Right lung (tissue), 10 donors: ENCODE measurements at places on chromosomes 2 and 18. TPM values are rescaled to one million over a fixed set of nuclear protein-coding genes. Genes with fewer than 3 reads are reported as not detected.

The ALPP gene
- polyA plus RNA-seq = 0.19 TPM

The TNFAIP6 gene
- polyA plus RNA-seq = 3.0 TPM

The DLGAP1 gene
- 1.0 TPM for polyA plus RNA-seq

The GAREM1 gene
- 16.1 TPM for polyA plus RNA-seq

The VSNL1 gene
- 21.0 TPM for polyA plus RNA-seq

GRCh38 chr2:58032764-58033080 lies 13.9 kb upstream of the VRK2 start:
- DNase-seq = no peak

- DNase-seq = no peak
Measured at GRCh38 chr2:18001671-18002070, 123.2 kb downstream of the KCNS3 start.

- no peak for DNase-seq
Measured at GRCh38 chr2:67159929-67160328, 237.2 kb upstream of the ETAA1 start.

DNA sequence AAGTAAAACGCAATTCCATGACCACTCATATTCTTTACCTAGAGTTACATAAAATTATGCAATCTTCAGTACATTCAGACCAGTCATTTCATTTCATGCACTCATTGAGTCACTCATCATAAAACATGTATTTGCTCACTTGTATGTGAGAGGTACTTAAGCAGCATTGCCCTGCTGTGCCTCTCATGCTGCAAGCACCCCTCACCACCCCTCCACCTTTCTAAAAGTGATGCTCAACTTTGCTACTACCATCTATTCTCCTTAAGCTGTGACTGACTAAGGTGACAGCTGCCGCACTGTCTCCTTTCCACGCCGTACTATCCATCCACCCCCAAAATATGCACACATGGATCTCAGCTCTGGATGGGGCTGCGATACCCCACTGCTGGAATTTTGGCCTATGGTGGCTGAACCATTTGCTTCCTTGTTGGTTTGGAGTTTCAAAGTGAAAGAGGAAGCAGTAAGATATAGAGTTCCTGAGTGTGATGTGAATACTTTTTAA lies 7.2 kb downstream of the ARHGAP25 start:
- DNase-seq = no peak

GRCh38 chr2:159907909-159908308 lies 109.9 kb upstream of the CD302 start:
- no peak for DNase-seq

- DNase-seq = no peak
Measured at GRCh38 chr2:161138429-161138828, 21.8 kb upstream of the TANK start.

DNA sequence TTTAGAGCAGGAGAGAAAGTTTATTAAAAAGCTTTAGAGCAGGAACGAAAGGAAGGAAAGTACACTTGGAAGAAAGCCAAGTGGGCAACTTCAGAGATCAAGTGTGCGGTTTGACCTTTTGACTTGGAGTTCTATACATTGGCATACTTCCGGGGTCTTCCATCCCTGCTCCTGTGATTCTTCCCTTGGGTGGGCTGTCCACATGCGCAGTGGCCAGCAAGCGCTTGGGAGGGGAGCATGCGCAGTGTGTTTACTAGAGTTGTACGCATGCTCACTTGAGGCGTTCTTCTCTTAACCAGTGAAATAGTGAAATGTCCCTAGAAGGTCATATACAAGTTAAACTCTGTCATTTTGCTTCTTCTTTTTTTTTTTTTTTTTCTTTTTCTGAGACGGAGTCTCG lies 56.9 kb upstream of the ZNF532 start:
- no peak for DNase-seq

DNA sequence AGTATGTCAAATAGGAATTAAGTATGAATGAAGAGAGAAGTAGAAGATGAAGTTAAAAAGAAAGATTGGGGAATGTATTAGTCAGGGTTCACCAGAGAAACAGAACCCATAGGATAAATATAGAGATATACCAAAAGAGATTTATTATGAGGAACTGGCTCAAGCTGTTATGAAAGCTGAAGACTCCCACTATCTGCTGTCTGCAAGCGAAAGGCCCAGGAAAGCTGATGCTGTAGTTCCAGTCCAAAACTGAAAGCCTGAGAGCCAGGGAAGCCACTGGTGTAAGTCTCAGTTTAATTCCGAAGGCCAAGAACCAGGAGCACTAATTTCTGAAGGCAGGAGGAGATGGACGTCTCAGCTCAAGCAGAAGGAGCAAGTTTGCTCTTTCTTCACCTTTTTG lies 200.9 kb upstream of the FN1 start:
- DNase-seq = no peak

DNA sequence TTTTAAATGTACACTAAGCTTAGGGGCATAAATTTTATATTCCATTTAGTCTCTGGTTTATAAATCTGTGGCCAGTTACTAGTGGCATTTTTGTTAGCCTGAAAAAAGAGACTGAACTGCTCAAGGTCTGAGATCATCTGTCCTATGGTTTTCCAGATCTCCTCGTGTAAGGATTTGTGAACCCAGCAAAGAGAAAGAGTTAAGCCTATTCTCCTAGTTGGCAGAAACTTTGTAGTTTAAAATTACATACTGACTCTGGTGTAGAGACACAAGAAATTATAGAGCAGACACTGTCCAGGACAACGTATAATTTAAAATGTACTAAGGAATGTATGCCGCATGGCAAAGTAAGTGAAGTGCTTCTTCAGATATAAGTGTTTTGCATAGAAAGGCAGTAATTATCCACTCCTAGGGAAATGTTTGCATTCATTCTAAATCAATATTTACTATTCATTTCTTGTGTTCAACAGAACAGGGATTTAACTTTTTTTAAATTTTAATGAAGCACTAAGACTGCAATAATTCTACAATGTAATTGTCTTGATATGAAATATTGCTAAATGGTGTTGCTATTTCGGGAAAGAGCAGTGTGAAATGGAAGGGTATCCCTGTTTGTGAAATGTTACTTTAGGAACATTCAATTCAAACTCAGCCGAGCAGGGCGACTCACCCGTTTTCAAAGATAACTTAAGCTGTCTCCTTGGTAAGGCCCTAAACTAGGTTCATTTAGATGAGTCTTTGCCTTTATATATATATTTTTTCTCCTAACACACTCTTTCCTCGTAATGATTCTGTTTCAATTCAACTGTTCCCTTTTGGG lies 508.4 kb upstream of the ZEB2 start:
- DNase-seq = no peak

- DNase-seq = no peak
Measured at GRCh38 chr2:160825433-160825832, 331.8 kb upstream of the RBMS1 start.

GRCh38 chr2:215188078-215188477 lies 49.7 kb upstream of the ABCA12 start:
- no peak for DNase-seq

DNA sequence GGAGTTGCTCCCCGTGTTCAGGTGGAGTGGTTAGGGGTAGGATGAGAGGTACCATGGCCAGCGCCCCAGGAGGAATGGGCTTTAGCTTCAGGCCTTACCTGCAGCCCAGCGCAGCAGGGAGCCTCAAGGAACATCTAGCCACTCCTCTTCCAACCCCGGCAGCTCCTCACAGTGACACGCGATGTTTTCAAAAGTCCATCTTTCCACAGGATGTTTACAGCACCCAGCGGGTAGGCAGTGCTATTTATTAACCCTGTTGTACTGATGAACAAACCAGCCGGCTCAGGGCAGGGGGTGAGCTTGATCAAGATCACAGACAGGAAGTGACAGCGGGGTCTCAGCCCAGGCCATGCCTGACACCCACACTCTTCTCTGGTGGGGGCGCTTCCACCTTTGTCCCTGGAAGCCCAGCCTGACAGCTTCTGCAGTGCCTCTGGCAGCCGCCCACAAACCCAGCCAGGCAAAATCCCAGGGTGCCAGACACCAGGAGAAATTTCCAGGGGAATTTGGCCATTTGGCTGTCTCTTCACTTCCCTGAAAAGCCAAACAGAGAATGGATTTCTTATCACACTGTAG lies 18.4 kb upstream of the PRLH start:
- no peak for DNase-seq

DNA sequence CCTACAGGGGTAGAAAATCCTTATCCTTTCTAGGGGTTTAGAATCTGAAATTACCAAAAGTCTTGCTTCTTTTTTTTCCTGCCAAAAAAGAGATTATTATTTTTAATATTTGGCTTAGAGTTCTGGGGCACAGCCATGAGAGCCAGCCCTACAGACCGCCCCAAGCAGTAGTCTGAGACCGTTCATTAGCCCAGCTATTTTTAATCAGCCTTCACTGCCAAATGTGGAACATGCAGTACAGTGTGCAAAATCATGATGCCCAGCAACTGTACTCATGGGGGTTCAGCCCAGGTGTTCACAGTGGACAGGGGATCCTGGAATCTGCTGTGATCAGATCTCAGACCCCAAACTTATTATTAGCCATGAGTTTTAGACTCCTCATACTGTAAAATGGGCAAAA lies 60.4 kb downstream of the GRB14 start:
- no peak for DNase-seq

- no peak for DNase-seq
Measured at GRCh38 chr2:41963661-41964525, 83.9 kb upstream of the PKDCC start.

DNA sequence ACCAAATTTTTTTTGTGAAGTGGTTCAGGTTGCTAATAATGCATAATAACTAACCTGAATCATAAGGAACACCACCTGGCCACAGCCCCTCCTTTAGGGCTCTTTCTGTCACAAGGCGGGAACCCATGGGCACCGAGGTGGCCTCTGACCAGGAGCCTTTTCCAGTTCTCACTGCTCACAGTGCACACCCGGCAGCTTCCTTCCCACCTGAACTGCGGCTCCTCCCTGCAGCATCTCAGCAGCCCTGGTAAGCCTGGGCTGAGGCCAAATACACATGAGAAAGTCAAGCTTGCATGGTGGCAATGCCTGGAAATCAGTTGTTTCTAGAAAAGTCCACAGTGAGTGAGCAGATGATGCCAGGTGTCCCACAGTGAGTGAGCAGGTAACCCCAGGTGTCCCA lies 77.6 kb upstream of the SNTG2 start:
- no peak for DNase-seq

- DNase-seq = no peak
Measured at GRCh38 chr2:148653437-148653836, 8.9 kb downstream of the EPC2 start.

DNA sequence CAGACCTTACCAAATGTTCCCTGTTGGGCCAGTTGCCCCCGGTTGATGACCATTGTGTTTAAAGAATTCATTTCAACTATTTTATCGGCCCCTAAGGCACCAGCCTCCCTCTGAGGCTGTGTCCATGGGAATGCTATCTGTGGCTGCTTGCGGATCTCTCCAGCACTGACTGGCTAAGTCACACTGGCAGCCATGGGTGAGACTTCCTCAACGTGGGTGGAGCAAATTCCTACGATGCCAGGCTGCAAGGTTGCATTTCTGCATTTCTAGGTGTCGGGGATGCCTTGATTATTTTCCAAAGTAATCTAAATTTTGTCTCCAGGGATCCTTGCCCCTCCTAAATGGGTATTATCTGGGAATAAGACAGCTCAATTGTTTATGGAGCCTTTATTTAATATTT lies 6.2 kb downstream of the CXCR4 start:
- no peak for DNase-seq

DNA sequence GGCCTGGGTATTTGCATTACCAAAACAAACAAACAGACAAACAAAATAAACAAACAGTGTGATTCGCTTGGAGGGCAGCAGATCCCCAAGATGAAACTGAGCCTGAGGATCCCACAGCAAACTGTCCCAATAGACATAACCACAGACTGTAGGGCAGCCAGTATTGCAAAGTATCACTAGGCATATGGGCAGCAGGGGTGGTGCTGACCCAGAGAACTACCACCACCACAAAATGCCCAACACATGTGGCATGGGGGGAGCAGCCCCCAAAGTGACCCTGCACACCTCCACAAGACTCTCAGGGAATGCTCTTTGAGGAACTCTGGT lies 330.1 kb downstream of the CYRIA start:
- no peak for DNase-seq

- no peak for DNase-seq
Measured at GRCh38 chr2:85405201-85406059, 4.7 kb downstream of the CAPG start.
